Liver (tissue), 10 donors: ENCODE measurements at places on chromosomes 5 and 9. TPM values are rescaled to one million over a fixed set of nuclear protein-coding genes. Genes with fewer than 3 reads are reported as not detected.

DNA sequence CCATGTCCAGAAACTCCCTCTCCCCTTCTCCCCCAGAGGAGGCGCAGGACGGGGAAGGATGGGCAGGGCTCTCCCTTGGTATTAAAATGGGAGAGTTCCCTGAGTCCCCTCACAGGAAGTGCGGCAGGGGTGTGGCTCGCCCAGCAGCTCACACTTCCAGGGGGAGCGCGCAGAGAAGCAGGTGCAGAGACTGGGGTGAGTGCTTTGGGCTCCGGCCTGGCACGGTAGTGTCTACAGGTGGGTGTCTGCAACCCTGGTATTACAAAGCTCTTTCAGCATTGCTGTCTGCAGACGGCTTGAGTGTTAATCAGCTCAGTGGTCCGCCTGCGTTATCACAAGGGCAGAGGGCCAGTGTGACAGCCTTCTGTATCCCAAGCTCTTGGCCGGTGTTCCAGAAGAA, 114.9 kb upstream of the FBXL7 start:
- H3K27me3 ChIP-seq: no peaks in the 10 kb centered on the region
- no peak overlapping the region for H3K4me3 ChIP-seq
- H3K36me3 ChIP-seq: no peaks in the 10 kb centered on the region
- no peak for DNase-seq
- no peaks in the 10 kb centered on the region for H3K4me1 ChIP-seq

DNA sequence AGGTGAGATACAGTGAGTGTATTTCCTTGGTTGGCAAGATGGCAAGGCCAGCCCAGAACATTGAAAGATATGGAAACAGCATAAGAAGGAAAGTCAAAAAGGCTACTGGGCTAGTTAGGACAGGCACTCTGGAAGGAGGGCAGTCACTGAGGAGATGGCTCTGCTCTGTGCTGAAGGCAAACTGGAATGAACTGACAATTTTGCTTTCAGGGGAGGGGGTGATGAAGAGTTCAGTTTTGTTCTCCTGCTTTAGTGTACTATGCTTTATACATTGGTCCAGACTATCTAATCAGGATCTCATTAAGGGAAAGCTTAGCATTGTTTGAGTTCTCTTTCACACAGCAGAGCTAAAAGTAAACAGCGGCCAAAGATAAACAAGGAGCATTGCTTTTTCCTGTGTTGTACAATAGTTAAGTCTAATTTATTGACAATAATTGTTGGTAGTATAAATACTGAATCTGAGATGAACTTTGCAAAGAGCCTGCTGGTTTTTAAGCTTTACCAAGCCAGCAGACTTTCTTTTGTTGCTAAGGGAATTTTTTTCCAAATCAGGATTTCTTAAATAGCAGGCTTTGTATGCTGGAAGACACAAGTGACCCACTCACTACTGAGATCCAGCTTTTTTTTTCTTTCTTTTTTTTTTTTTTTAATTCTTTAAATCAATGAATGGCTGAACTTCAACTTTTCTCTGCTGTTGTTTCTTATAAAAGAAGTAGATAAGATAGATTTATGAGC, 355.5 kb downstream of the ARRDC3 start:
- H3K4me3 ChIP-seq: no peak overlapping the region
- H3K27ac ChIP-seq: peak overlapping the region; percentile 76
- no peaks in the 10 kb centered on the region for H3K36me3 ChIP-seq
- H3K27me3 ChIP-seq: no peaks in the 10 kb centered on the region
- H3K4me1 ChIP-seq: peaks cover 35% of the 10 kb centered on the region

The VCAN gene
- total RNA-seq: 15.6 TPM

DNA sequence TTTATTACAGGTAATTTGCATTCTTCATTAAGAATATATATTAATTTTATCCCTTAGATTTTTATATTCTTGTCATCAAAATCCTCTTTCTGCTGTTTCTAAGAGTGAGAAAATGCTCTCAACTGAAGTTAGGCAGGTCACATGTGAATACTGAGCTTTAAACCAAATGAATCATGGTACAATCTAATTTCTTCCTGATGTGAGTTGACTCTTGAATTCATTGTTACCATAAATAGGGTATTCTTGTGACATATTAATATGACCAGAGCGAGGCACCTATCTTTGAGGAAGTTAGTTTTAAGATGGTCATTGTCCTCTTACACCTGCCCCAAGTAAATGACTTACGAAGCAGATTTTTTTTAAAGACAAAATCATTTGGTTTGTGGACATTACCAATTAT, 17.4 kb downstream of the C9orf85 start:
- H3K4me3 ChIP-seq: no peak overlapping the region
- H3K27ac ChIP-seq: no peak overlapping the region
- DNase-seq: no peak
- no peaks in the 10 kb centered on the region for H3K27me3 ChIP-seq
- no peaks in the 10 kb centered on the region for H3K4me1 ChIP-seq
- no peaks in the 10 kb centered on the region for H3K36me3 ChIP-seq

The C5orf52 gene
- total RNA-seq: not detected

The CPEB4 gene
- 113 TPM for total RNA-seq

- no peaks in the 10 kb centered on the region for H3K36me3 ChIP-seq
- H3K27ac ChIP-seq: no peak overlapping the region
- DNase-seq: peak; percentile 94
Measured at GRCh38 chr9:132240841-132241482, 79.1 kb downstream of the NTNG2 start.

The SV2C gene
- under 0.01 TPM for total RNA-seq

- no peaks in the 10 kb centered on the region for H3K4me1 ChIP-seq
- H3K36me3 ChIP-seq: no peaks in the 10 kb centered on the region
- no peaks in the 10 kb centered on the region for H3K27me3 ChIP-seq
Measured at GRCh38 chr5:14322437-14323187, 179.5 kb downstream of the TRIO start.
